Testis (tissue), 5 donors: ENCODE measurements at places on chromosomes 2 and 18. TPM values are rescaled to one million over a fixed set of nuclear protein-coding genes. Genes with fewer than 3 reads are reported as not detected.

Gene OSR1
- total RNA-seq, result 27.7 TPM

Gene SH3YL1
- total RNA-seq, result 92.3 TPM

Gene NYAP2
- total RNA-seq, result 0.25 TPM

Gene GCKR
- total RNA-seq, result 2.3 TPM

Gene SPP2
- not detected for total RNA-seq

Gene GTF2A1L
- 24.4 TPM for total RNA-seq

Gene FHOD3
- total RNA-seq, result 46.8 TPM

Gene ABCG8
- total RNA-seq, result 0.43 TPM

Gene STAT4
- 36.4 TPM for total RNA-seq

Gene MLPH
- total RNA-seq, result 7.4 TPM

Gene MARCO
- total RNA-seq, result 0.74 TPM

Gene FAM228A
- 33.4 TPM for total RNA-seq

Gene PLCL1
- total RNA-seq, result 2.4 TPM

Gene ARHGEF33
- total RNA-seq, result 6.2 TPM

Gene NLRC4
- total RNA-seq, result 0.63 TPM

Gene RUFY4
- total RNA-seq, result 0.37 TPM

Gene CXXC1
- total RNA-seq, result 109 TPM

Gene CCNYL1
- total RNA-seq, result 13.8 TPM

Gene RAB17
- total RNA-seq, result 3.2 TPM

Gene CAVIN2
- total RNA-seq, result 4.1 TPM

Gene RAPGEF4
- 42.6 TPM for total RNA-seq

Gene COL4A3
- total RNA-seq, result 11.0 TPM

Gene TFPI
- total RNA-seq, result 10.5 TPM

Gene FZD7
- 8.3 TPM for total RNA-seq

Gene BMP10
- not detected for total RNA-seq

Gene ANKRD36C
- 411 TPM for total RNA-seq

Gene PRKAG3
- 0.25 TPM for total RNA-seq

Gene ATP6V1B1
- 2.9 TPM for total RNA-seq

Gene LINC00305
- not detected for total RNA-seq

Gene C1QL2
- 0.55 TPM for total RNA-seq

Gene ELOA2
- 4.4 TPM for total RNA-seq

Gene TRABD2A
- total RNA-seq, result 19.1 TPM

Gene MOGAT1
- not detected for total RNA-seq

Gene B3GNT7
- total RNA-seq, result 5.0 TPM

Gene C2orf81
- 15.7 TPM for total RNA-seq

Gene GPN1
- 28.8 TPM for total RNA-seq

Gene HOXD10
- 2.7 TPM for total RNA-seq

Gene SANBR
- 12.4 TPM for total RNA-seq

Gene MPPE1
- total RNA-seq, result 37.5 TPM

Gene EPAS1
- 142 TPM for total RNA-seq

Gene SRD5A2
- 1.3 TPM for total RNA-seq

Gene C2orf72
- 6.9 TPM for total RNA-seq

Gene PRADC1
- 21.3 TPM for total RNA-seq

Gene GPR45
- 0.68 TPM for total RNA-seq
